ENCODE measurements at places on chromosomes 7 and 10.

DNA sequence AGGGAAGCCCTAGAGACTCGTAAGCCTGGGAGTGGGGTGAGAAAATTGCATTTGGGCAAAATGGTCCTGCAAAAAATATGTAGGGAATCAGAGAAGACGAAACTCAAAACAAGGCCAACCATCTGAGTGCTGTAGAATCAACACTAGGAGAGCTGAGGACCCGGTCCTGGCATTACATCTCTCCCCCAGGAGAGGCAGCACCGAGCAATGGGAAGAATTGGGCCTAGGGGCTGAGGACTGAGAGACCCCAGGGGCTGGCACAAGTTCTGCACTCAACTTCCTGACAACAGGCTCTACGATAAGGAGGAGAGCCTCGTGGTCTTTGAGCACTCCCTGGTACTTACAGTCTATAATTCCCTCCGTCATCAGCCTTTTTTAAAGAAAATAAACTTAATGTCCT is 47.6 kb downstream of the BPGM start:
- no peak for DNase-seq

GRCh38 chr7:106124186-106124585 is 12.1 kb upstream of the SYPL1 start:
- DNase-seq = no peak

DNA sequence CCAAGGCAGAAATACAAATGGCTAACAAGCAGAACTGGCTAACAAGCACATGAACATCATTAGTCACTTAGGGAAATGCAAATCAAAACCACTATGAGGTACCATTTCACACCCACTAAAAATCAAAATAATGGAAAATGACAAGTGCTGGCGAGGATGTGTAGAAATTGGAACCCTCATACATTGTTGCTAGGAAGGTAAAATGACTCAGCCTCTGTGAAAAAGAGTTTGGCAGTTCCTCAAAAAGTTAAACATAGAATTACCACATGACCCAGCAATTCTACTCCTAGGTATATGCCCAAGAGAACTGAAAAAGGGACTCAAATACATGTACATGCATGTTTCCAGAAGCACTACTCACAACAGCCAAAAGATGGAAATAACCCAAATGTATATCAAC is 52.8 kb upstream of the ANAPC16 start:
- no peak for DNase-seq

- no peak for DNase-seq
Observed at GRCh38 chr10:132615341-132616169, 78.0 kb downstream of the INPP5A start.

DNA sequence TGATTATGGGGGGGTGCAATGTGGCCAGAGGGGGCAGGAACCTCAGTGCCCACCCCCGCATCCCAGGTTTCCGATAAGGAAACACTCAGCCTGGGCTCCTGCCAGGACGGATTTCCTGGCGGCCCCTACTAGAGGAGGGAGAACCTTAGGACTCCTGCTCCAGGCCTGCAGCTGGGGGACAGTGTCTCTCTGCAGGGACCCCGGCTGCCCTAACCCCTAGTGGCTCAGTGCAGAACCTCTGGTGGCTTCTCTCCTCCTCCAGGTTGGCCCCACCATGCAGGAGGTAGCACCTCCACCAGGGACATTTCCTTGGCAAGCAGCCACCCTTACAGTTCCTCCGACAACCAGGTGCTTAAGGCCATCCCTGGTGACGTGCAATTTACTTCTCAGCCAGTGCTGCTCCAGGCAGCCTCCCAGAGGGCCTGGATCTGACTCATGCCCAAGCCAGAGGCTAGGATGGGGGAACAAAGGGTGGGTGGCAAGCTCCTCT is 31.9 kb downstream of the SH2B2 start:
- no peak for DNase-seq

DNA sequence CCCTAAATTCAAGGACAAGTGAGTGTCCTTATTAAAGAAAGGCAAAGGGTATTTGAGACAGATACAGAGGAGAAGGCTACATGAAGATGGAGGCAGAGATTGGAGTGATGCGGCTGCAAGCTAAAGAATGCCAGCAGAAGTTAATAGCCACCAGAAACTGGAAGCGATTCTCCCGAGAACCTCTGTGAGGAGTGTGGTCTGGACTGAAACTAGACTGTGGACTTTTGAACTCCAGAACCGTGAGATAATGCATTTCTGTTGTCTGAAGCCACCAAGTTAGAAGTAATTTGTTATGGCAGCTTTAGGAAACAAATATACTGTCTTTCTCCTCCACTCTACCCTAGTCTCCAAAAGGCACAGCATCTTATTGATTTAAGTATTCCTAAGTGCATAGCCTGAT is 80.3 kb upstream of the CREB5 start:
- DNase-seq = no peak

GRCh38 chr10:132264966-132265889 is 42.5 kb downstream of the STK32C start:
- DNase-seq = no peak

DNA sequence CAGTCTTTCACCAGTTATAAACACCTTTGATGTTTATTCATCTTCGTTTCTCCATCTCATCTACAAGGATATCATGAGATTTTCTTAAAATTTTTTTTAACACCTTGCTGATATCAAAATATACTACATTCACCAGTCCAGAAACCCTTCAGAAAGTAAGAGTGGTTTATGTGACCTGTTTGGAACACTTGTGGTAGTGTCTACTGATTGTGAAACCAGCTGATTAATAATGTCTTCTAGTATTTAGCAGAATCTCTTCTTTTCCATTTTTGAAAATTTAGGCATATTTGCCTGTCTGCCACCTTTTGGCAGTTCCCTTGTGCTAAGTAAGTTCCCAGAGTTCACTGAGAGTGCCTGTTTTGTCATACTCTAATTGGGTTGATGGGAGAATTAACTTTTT is 18.5 kb downstream of the DLD start:
- DNase-seq = no peak

- no peak for DNase-seq
Observed at GRCh38 chr7:156829669-156830336, 63.2 kb downstream of the LMBR1 start.

DNA sequence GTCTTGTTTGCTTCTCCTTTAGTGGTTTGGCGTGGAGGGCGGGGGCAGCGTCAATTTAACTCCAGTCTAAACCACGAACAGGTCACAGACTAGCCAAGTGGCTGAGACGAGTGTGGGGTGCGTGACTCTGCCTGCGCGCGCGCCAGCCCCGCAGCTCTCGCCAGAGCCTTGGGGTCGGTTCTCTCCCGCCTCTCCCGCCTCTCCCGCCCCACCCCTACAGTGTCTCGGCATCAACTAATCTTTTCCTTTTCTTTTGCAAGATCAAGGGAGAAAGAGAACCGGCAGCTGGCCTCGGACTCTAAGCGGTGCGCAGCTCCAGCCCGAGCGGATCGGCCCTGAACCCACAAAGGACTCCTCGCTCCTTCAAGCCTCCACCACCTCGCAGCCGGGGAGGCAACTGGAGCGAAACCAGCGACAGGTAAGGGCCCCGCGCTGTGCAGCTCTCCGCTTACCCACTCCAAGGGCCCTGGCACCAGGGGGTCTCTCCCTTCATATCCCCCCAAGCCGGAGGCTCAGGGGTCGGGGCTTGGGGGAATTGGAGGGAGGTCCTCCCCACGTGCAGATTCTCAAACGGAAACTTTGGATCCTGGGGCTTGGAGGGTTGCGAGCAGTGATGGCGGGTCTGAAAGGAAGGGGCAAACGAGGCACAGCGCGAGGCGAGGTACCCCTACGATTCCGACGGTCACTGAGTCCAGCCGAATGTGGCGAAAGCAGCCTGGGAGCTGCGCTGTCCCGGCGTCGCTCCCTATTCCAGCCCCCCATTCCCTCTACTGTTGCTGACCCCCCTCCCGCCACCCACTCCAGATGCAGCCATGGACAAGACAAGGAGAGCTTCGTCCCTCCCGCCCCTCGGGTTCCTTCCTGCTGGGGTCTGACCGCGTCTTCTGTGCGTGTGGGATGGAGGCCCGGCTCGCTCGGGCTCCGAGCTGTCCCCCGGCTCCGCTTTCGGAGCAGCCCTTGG is 829 bp downstream of the CHRM2 start:
- DNase-seq = no peak

GRCh38 chr7:142188154-142188553 is 69.7 kb downstream of the PRSS58 start:
- DNase-seq = no peak

DNA sequence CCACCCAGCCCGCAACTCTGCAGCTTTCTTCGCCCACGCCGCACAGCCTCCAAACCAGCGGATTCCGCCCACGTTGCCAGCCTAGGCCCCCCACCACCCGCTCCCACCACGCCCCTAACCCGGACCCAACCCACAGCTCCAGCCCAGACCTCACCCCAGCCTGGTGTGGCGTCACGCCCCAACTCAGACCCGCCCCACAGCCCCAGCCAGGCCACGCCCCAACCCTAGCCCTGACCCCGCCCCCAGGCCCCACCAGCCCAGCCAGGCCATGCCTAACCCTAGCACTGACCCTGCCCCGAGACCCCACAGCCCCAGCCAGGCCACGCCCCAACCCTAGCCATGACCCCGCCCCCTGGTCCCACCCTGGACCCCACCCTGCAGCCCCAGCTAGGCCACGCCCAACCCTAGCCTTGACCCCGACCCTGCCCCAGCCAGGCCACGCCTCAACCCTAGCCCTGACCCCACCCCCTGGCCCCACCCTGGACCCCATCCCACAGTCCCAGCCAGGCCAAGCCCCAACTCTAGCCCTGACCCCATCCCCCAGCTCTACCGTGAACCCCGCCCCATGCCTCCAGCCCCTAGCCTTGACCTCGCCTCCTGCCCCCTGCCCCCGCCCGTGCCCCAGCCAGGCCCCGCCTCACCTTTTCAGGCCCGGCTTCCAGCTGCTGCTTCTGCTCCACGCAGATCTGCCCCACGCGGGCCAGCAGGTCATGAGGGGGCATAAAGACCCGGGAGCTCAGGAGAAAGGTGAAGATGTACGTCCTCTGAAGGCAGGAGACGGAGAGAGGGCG is 64.0 kb downstream of the RASGEF1A start:
- no peak for DNase-seq

GRCh38 chr10:115390607-115391006 is 297.4 kb downstream of the ATRNL1 start:
- no peak for DNase-seq

- DNase-seq = no peak
Observed at GRCh38 chr7:136325027-136325426, 347.9 kb upstream of the MTPN start.

DNA sequence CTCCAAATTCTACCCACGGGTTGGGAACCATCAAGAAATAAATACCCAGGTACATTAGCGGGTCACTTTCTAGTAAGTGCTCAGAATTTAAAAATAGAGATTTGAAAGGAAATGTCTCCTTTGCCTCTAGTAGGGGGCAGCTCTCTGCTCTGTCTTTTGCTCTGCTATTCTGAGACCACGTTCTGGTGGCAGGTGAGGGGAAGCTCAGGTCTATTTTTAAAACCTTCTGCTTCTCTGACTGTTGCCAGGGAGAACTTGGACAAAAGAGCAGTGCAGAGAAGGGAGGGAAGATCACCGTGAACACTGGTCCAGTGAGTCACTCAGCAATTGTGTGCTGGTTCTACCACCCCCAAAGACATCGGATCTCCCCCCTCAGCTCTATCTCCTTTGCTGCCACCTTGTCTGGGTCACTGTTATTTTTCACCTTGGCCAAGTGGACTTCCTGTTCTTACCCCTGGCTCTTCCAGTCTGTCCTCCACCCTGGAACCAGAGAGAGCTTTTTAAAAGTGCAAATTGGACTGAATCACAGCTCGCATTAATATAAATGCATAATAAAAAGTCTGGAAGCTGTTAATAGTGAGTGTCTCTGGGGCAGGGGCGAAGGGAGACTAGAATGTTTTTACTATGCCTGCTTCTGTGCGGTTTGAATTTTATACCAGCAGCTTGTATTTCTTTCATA is 72.4 kb upstream of the LOXL4 start:
- no peak for DNase-seq

GRCh38 chr10:72796042-72796441 is 97.5 kb upstream of the OIT3 start:
- no peak for DNase-seq

DNA sequence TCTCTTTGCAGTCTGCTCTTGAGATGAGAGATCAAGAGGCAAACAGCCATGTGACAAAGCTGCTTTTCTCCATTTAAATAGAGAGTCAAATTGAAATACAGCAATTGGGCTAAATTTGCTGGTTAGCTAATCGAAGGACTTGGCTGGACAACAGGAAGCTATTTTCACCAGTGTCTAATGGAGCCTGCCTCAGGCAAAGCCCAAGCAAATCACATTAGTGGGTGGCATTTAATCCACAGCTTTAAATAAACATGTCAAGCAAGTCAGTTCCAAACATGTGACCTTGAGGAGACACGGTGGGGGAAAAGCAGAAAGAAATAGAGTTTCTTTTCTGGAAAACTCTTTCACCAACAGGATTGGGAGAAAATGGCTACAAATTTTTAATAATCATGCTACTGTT is 180.5 kb upstream of the AOAH start:
- DNase-seq = no peak

- no peak for DNase-seq
Observed at GRCh38 chr7:16930946-16931345, 49.2 kb upstream of the AGR3 start.

DNA sequence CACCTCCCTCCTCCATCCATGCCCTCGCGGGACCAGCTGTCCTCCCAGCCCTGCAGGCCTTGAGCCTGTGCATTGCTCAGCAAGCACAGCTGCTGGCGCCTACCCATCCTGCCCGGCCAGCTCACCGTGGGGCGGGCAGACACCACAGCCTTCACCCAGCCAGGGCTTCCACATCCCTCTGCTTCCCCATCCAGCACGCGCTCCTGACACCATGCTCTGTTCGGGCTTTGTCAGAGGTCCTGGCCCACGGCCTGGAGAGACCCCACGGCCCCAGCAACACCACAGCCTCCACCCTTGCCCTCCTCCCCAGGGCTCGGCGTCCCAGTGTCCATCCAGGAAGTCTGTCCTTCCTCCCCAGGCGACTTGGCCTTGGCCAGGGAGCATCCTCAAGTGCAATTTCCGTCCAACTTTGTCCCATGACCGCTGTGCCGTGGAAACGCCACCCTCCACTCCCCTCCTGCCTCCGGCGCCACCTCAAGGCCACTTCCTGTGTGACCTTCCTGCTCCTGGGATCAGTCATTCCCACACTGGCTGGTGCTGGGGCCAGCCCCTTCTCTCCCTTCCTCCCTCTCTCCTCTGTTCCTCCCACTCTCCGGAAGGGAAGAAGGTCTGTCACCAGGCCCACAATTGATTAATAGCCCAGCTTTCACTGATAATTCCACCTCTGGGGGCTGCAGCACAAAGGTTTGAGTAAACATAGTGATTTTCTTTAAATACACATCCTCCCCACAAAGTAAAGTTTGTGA is 71.5 kb upstream of the SMNDC1 start:
- DNase-seq = no peak

DNA sequence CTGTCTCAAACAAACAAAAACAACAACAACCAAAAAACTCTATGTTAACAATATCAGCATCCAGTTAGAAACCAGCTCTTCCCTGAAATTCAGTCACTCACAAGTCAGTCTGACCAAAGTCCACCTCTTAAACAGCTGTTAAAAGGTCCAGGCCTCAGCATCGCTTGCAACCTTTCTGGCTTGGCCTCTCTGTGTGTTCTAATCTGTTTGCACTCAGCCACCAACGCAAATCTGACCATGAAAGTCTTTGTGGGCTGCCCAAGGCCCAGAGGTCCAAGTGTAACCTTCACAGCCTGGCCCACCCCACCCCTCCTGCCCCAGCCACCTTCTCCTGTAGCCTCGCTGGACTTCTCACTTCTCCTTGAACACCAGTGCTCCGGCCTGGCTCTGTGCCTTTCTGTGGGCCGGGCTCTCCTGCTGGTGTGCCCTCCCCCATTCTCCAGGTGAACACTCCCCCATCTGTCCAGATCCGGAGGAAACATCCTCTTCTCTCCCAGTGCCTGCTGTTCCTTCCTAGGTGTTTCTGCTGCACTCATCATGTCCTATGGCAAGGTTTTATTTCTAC is 72.2 kb upstream of the EFCAB10 start:
- DNase-seq = no peak
